ENCODE measurements at places on chromosomes 1 and 21. TPM values are rescaled to one million over a fixed set of nuclear protein-coding genes. Genes with fewer than 3 reads are reported as not detected.

DNA sequence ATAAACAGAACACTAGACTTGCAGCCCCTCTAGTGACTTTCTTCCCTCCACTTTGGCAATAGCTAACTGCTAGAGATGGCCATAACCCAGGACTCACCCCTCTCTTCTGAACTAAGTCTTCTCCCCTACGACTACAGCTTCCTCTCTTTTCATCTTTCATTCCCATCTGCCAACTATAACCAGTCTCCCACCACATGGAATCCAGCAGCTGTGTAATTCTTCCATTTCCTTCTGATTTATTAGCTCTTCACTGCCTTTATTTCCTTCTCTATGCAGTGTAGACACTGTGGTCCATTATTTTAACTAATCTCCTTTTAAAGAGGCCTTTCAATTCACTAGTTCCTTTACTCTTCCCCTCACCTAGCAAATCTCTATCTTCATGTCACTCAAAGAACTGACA lies 13.4 kb upstream of the KCNK1 start:
- DNase-seq: no peak

GRCh38 chr1:216448011-216448510 lies 24.8 kb upstream of the USH2A start:
- DNase-seq: no peak

GRCh38 chr1:237910834-237911233 lies 20.1 kb upstream of the ZP4 start:
- DNase-seq: no peak

- DNase-seq: peak; percentile 95
Measured at GRCh38 chr1:202348509-202349205, at the start of gene PPP1R12B. Gene PPP1R12B, plus strand, starts transcription at chr1:202348699. Its CDS starts 153 bp downstream, at chr1:202348852.

- DNase-seq: no peak
Measured at GRCh38 chr1:232477728-232478127, 152.2 kb downstream of the SIPA1L2 start.

GRCh38 chr1:41240781-41241353 lies 1.2 kb downstream of the SCMH1 start:
- DNase-seq: no peak

DNA sequence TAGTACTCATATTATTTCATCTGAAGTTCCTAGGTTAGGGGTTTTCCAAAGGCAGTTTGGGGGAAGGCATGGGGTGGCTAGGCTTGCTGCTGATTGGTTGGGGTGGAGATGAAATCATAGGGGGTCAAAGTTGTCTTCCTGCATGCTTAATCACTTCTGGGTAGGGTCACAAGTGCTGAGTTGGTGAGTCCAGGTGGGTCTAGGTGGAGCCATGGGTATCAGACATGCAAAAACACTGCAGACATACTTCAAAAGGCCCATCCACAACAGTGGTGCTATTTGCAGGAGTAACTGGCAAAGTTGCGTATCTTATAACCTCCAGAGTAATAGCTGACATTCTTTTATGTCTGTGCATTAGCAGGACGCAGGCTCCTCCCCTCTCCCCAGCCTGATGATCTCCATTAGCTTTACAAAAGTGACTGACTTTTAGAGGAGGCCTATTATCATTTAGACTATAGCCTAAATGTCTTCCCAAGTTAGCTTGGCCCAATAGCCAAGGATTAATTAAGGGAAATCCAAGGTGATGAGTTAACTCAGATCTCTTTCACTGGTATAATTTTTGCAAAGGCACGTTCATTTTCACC lies 374.4 kb upstream of the PRMT6 start:
- DNase-seq: no peak

DNA sequence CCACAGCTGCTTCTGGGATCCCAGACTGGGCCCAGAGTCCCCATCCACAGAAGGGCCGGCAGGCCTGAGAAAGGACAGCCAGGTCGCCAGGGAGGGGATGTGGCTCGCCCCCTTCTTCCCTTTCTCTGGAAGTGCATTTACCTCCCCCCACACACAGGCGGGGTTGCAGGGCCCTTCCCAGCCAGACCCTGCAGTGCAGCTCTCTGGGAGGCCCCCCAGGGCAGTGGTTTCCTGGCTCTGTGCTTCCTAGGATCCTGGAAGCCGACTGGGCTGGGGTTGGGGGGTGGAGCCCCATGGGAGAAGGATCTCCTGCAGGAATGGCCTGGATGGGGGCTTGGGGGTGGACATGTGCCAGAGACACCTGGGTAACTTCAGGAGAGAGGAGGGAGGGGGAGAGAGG lies 4.2 kb upstream of the COL6A1 start:
- no peak for DNase-seq

- DNase-seq: no peak
Measured at GRCh38 chr1:156616463-156616862, 2.8 kb upstream of the HAPLN2 start.

DNA sequence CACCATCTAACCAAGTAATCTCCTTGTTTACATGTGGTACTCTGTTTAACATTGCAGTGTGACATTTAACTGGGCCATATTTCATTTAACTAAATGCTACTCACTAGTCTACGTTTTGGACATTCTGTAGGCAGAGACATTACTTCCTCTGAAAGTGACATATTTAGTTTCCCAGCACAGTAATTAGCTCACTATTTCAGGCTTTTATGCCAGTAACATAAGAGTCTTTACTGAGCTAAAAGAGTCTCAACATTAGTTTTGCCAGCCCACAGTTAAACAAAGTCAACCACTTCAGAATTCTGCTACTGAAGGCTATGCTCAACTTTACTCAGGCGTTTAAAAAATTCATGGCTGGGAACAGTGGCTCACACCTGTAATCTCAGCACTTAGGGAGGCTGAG lies 2.6 kb upstream of the TNFRSF9 start:
- DNase-seq: no peak

DNA sequence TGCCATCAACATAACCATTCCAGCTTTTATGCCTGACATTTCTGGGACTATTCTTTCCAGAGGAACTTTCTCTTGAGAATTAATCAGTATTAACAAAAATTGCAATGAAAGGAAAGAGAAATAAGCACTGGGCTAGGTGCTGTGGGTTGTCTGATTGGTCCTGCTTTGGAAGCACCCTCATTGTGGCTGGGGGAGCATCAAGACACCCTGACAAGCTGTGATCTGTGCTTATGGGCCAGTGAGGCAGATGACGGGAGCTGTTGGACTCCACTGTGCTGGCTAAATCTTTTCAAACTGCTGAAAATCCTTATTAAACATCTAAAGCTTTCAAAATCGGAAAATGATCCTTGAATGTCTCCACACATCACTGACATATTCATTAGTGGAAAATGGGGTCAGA lies 20.0 kb downstream of the UBASH3A start:
- no peak for DNase-seq

DNA sequence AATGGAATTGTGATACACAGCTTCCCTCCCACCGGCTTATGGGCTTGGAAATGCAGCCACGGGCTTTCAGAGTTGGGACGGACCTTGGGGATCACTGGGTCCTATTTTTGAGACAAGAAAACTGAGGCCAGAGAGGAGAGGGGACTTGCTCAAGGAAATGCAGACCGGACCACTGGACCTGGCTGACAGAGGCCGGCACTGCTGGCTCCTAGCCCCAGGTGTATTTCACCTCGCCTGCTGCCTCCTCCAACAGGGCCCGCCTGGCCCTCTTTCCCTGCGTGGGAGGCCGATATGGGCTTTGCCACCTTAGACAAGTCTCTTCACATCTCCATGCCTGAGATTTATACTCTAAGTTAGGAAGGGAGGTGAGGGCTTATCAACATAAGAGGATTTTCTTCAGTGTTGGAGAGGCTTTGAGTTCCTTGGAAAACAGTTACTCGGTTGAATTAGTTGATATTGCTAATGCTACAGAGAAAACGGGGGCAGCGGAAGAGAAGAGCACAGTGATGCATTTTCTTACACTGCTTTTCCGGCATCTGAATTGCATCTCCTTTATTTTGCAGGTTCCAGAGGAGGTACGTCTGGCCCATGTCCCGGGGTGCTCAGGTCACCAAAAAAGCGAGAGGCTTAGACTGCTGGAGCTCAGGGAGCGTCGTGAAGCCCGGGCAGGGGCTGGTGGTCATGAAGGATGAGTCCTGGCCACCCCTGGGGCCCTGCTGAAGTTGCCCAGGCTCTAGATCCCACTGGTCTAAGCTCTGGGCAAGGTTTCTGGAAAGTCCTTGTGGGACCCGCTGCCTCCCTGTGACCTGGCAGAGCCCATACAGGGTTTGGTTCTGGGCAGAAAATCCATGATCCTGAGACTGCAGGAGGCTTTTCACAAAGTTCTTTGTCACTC lies 44.7 kb downstream of the CAPN2 start:
- DNase-seq: no peak

DNA sequence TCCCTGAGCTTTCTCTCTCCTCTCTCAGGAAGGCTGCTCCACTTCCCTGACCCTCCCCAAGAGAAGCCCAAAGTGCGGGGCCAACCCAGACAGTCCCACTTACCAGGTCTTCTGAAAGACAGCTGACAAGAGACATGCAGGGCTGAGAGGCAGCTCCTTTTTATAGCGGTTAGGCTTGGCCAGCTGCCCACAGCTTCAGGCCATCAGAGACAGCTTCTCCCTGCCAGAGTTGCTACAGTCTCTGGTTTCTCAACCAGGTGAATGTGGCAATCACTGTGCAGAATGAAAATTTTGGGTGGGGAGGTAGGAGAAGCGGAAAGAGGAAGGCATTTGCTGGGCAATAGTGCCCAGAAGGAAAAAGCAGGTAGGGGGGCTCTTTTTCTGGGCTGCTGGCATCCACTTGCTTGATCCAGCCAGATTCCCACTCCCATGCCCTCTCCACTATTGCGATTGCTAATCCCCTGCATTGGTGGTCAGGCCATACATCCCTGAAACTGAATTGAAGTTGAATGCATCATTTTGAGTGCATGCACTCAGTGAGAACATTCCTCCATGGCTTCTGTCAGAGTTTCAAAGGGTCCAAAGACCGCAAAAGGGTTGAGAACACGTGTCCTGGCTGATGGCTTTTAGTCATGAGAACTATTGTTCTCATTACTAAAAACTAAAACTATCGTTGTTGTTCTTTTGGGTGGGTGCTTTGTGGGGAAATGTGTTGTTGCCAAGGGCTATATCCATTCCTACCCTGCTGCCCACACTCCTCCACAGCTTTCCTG lies at the start of gene S100A8:
S100A8 (minus strand) TSS at position 136 of the 773 bp plus-strand sequence. CDS start 538 bp downstream, outside the sequence.
- DNase-seq: no peak

DNA sequence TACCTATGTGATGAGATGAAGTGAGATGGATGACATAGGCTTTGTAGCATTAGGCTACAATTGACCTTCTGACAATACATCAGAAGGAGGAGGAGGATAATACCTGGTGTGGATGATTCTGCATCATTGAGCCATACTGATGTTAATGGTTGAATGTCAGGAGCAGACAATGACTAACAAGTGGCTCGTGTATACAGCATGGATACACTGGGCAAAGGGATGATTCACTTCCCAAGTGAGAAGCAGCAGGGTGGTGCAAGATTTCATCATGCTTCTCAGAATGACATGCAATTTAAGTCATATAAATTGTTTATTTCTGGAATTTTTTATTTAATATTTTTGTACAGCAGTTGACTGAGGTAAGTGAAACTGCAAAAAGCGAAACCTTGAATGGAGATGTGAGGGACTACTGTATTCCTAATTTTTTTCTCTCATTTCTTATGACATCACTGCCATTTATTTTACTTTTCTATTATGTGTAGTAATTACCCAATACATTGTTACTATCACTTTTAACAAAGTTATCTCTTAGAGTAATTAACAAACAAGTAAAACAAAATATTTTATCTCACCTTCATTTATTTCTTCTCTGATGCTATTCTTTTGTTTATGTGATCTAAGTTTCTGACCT lies 34.4 kb upstream of the COP1 start:
- DNase-seq: no peak

DNA sequence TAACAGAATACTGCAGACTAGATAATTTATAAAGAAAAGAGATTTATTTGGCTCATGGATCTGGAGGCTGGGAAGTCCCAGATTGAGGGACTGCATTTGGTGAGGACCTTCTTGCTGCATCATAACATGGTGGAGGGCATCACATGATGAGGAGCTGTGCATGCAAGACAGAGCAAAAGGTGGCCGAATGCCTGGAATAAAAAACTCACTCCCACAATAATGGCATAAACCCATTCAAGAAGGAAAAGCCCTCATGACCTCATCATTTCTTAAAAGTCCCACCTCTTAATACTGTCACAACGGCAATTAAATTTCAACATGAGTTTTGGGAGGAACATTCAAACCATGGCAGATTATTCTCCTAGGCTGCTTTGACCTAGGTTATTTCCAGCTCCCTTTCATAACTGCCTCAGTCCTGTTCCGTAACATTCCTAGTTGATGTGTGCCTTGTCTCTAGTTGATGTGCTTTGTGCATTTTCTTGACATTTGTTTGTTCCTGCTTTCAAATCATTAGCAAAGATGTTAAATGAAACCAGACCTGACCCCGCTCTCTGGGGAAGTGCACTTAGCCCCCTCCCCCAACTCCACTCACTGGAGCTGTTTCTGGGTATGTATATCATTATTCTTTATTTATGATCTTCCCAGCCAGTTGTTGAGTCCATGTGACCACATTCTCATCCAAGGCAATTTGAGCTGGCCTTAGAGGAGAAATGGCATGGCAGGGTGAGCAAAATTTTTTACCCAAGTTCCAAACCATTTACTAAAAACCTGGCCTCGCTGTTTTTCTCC lies 148.5 kb downstream of the GDAP2 start:
- DNase-seq: no peak

- DNase-seq: no peak
Measured at GRCh38 chr1:79373481-79374125, 367.1 kb upstream of the ADGRL4 start.

DNA sequence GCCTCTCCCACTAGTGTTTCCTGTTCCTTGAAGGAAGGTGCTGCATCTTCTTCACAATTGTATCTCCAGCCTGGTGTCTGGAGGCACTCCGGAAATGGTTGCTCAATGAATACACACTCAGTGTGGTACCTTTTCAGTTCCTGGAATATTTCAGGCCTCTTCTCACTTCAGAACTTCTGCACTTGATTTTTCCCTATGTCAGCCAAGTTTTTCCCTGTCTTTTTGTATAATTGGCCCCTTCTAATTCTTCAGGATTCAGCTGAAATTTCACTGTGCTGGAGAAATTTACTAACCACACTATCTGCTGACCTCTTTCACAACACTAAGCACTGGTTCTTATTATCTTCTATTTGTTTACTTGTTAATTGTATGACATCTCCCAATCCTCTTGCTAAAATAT lies 61.2 kb upstream of the MAP10 start:
- DNase-seq: no peak

- no peak for DNase-seq
Measured at GRCh38 chr21:38758501-38759214, 47.1 kb upstream of the ETS2 start.

- DNase-seq: no peak
Measured at GRCh38 chr1:171017426-171017825, 73.3 kb upstream of the FMO3 start.

- DNase-seq: no peak
Measured at GRCh38 chr1:2985067-2985561, 36.2 kb upstream of the ACTRT2 start.

GRCh38 chr1:200869376-200869752 lies 3.4 kb upstream of the GPR25 start:
- no peak for DNase-seq

- DNase-seq: no peak
Measured at GRCh38 chr1:20834192-20834591, 47.1 kb upstream of the HP1BP3 start.

Gene GJA4
- total RNA-seq: not detected

Gene PEAR1
- total RNA-seq: 0.80 TPM

Gene AIRE
- total RNA-seq: not detected

Gene RNU1-2
- total RNA-seq: 2,369 TPM

Gene S100A11
- 295 TPM for total RNA-seq

Gene SPRR2B
- not detected for total RNA-seq

Gene AMY2A
- not detected for total RNA-seq

Gene OR2T2
- not detected for total RNA-seq

Gene MEX3A
- total RNA-seq: 1.6 TPM

Gene ZNF695
- 1.2 TPM for total RNA-seq

Gene DNALI1
- not detected for total RNA-seq

Gene TRIM63
- total RNA-seq: not detected

All from activated T-helper 2 cell treated with anti-CD3 and anti-CD28 coated beads, Interferon-gamma antibody, Interleukin-2, Interleukin-4, amounts not matched to agents 10 μg/mL and 5 μg/mL and 100 μg/mL, durations not matched to agents 14 hours and 24 hours and 36 hours (primary cell).